Large intestine (tissue), 12 donors: ENCODE measurements at places on chromosomes 12 and 14. TPM values are rescaled to one million over a fixed set of nuclear protein-coding genes. Genes with fewer than 3 reads are reported as not detected.

PTHLH gene
- polyA plus RNA-seq, result 0.60 TPM

AQP2 gene
- 0.01 TPM for polyA plus RNA-seq

GCH1 gene
- 27.5 TPM for polyA plus RNA-seq

CDKN3 gene
- polyA plus RNA-seq, result 15.1 TPM
